NCI-H524 (cell line): ENCODE measurements at places on chromosomes 1 and 21.

- peak; percentile 71 for DNase-seq
Measured at GRCh38 chr1:113058941-113059706, 13.9 kb upstream of the LRIG2 start.

- DNase-seq, result peak; percentile 78
Measured at GRCh38 chr1:114274621-114275317, 121.1 kb upstream of the SYT6 start.

GRCh38 chr1:34378968-34379856 lies 202.5 kb downstream of the C1orf94 start:
- no peak for DNase-seq

GRCh38 chr1:161153682-161154337 lies at the start of gene UFC1:
Gene UFC1 (plus strand): TSS chr1:161153978. CDS start chr1:161153998, 20 bp downstream.
- DNase-seq, result peak; percentile 47

DNA sequence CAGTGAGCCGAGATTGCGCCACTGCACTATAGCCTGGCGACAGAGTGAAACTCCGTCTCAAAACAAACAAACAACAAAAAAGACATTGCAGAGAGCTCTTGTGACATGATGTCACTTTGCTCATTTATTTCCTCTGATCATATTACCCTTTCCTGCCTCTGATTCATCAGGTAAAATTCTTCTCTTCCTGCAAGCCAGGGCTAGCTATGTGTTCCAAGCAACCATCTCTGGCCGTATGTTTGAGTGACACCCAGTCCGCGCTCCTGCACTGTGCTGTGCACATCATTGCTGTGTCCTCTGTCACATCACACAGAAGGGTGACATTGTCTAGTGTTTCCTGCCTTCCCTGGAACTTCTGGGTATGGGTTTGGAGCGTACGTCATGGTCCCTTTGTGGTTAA lies 251.3 kb downstream of the PCP4 start:
- DNase-seq, result no peak

GRCh38 chr1:77341195-77341594 lies 59.4 kb downstream of the AK5 start:
- no peak for DNase-seq

- DNase-seq, result no peak
Measured at GRCh38 chr1:56472860-56473259, 106.5 kb downstream of the PLPP3 start.

DNA sequence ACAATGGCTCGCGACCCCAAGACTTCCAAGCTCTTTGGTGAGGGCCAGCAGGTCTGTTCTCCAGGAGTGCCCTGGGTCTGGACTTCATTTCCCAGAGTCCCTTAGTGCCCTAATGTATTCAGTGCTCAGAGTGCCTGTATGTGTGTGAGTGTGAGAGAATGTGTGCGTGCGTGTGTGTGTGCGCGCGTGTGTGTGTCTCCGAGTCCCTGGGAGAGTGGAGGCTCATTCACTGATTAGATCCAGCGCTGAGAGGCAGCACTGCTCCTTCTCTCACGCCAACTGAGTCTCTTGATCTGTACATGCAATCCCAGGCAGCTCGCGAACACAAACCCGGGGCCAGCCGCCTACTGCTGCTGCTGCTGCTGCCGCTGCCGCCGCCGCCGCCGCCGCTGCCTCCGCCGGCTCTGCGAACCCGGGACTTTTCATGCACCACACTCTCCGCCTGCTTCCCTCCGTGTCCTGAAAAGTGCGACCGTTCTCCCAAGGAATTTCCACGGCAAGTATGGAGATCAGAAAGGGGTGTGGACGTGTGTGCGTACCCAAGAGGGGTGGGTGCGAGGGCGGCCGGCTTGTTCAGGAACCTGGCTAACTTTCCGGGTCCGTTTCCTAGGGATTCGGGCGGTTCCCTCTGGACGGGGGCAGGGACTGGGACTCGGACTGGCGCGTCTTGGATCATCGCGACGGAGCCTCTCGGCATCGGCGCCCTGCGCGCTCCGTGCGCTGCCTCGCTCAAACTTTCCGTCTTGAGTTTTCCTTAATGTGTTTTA lies at the start of gene RNF220:
Gene RNF220, plus strand, starts transcription at position 225 of the 767 bp plus-strand sequence.
- peak; percentile 79 for DNase-seq

- no peak for DNase-seq
Measured at GRCh38 chr1:209531549-209531948, 52.0 kb upstream of the CAMK1G start.

DNA sequence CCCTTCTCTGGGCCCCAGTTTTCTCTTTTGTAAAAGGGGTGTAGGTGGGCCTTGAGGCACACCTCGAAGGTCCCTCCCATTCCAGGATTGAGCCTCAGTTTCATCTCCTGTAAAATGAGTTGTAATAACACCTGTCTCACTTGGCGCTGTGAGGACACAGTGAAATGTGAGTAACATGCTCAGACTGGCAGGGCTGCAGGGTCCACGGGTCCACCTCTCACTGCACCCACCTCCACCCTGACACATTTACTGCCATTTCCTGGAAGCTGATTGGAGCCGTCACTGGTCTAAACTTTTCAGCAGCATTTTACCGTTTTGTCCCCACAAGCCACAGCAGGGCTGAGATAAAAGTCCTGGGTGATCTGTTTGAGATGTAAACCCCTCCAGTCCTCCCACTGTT lies 398.0 kb downstream of the PTPRU start:
- no peak for DNase-seq
